ENCODE measurements at places on chromosomes 2 and 18. TPM values are rescaled to one million over a fixed set of nuclear protein-coding genes. Genes with fewer than 3 reads are reported as not detected.

GRCh38 chr2:130818809-130819208 is 17.9 kb upstream of the ARHGEF4 start:
- no peak for DNase-seq
- no peak overlapping the region for H3K4me3 ChIP-seq
- H3K4me1 ChIP-seq, result peaks cover 7% of the 10 kb centered on the region
- peaks cover 8% of the 10 kb centered on the region for H3K27me3 ChIP-seq
- no peak overlapping the region for H3K27ac ChIP-seq

- H3K4me1 ChIP-seq, result no peaks in the 10 kb centered on the region
- DNase-seq, result no peak
- no peak overlapping the region for H3K27ac ChIP-seq
- H3K4me3 ChIP-seq, result no peak overlapping the region
- no peaks in the 10 kb centered on the region for H3K36me3 ChIP-seq
Measured at GRCh38 chr2:223647258-223647952, 45.2 kb upstream of the SCG2 start.

DNA sequence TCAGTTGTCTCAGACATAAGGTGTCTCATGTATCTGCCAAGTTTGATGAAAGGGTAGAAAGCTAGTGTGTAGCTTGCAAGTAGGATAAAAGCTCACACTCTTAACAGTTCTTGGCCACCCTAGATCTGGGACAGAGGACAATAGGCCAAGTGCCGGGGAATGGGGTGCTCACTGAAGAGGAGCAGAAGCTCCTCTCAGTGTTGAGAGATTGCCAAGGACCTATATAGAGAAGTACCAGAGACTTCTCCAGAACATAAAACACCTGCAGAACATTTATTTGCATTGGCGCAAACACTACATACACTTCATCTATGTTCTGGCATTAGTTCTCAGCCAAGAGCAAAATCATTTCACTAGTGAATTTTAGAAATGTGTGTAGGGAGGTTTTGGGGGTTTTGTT is 2.9 kb upstream of the GTF3C3 start:
- peaks cover 5% of the 10 kb centered on the region for H3K36me3 ChIP-seq
- no peak overlapping the region for H3K4me3 ChIP-seq
- no peak for DNase-seq
- no peak overlapping the region for H3K27ac ChIP-seq
- peaks cover 2% of the 10 kb centered on the region for H3K27me3 ChIP-seq
- peaks cover 21% of the 10 kb centered on the region for H3K4me1 ChIP-seq

DNA sequence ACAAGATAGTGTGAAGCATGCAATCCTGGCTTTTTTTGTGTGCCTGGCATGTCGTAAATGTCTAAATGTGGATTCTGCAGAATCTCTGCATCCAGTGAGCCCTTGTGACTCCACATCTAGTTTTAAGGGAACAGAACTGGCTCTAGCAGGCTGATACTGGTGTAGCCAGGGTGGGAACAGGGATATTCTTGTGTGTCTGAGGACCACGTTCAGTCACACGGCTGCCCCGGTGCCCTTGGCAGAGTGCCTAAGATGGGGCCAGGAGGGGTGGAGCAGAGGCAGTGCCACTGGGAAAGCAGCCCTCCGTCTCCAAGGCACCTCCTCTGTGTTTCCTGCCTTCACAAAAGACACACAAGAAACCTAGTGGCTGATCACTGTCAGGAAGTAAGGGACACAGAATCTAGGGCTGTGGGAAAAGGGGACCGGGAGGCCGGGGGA is 91.5 kb upstream of the PARD3B start:
- no peaks in the 10 kb centered on the region for H3K4me1 ChIP-seq
- no peak overlapping the region for H3K4me3 ChIP-seq
- no peak for DNase-seq
- H3K36me3 ChIP-seq, result no peaks in the 10 kb centered on the region
- H3K27ac ChIP-seq, result no peak overlapping the region
- H3K27me3 ChIP-seq, result peaks cover 2% of the 10 kb centered on the region

GRCh38 chr2:68847751-68848150 is 23.4 kb downstream of the BMP10 start:
- H3K36me3 ChIP-seq, result no peaks in the 10 kb centered on the region
- H3K27ac ChIP-seq, result no peak overlapping the region
- H3K4me1 ChIP-seq, result no peaks in the 10 kb centered on the region
- no peak overlapping the region for H3K4me3 ChIP-seq

DNA sequence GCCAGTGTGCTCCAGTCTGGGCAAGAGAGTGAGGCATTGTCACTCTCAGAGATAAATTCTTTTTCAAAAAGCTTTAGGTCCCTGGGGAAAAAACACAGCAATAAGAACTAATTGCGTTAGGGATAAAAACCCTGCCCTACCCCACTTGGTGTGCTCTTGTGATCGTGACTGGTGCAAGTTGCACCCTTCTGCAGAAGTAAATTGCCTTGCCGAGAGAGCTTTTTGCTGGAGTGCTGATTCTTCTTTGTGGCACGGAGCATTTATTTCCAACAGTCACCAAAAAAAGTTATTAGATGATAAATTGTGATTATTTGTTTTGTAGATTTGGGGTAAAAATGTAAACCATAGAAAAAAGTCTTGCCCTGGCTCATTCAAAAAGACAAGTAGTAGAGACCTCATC is 12.3 kb upstream of the GPR55 start:
- H3K27ac ChIP-seq, result no peak overlapping the region
- H3K4me3 ChIP-seq, result no peak overlapping the region
- no peaks in the 10 kb centered on the region for H3K27me3 ChIP-seq
- peaks cover 10% of the 10 kb centered on the region for H3K4me1 ChIP-seq
- H3K36me3 ChIP-seq, result peaks cover 13% of the 10 kb centered on the region
- no peak for DNase-seq

DNA sequence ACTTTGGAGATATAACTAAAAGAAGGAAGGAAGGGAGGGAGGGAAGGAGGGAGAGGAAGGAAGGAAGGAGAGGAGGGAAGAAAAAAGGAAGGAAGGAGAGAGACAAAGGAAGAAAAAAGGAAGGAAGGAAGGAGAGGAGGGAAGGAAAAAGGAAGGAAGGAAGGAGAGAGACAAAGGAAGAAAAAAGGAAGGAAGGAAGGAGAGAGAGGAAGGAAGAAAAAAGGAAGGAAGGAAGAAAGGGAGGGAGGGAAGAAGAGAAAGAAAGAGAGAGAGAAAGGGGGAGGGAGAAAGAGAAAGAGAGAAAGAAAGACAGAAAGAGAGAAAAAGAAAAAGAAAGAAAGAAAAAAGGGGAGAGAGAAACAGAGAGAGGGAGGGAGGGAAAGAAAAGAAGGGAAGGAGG is 147.4 kb downstream of the MYT1L start:
- no peak overlapping the region for H3K4me3 ChIP-seq
- DNase-seq, result no peak
- H3K4me1 ChIP-seq, result no peaks in the 10 kb centered on the region
- no peaks in the 10 kb centered on the region for H3K36me3 ChIP-seq
- H3K27ac ChIP-seq, result no peak overlapping the region
- H3K27me3 ChIP-seq, result no peaks in the 10 kb centered on the region

GRCh38 chr2:234912437-234912836 is 39.4 kb upstream of the SH3BP4 start:
- H3K4me1 ChIP-seq, result no peaks in the 10 kb centered on the region
- H3K27ac ChIP-seq, result no peak overlapping the region
- H3K4me3 ChIP-seq, result no peak overlapping the region
- H3K27me3 ChIP-seq, result no peaks in the 10 kb centered on the region
- H3K36me3 ChIP-seq, result no peaks in the 10 kb centered on the region
- DNase-seq, result no peak

DNA sequence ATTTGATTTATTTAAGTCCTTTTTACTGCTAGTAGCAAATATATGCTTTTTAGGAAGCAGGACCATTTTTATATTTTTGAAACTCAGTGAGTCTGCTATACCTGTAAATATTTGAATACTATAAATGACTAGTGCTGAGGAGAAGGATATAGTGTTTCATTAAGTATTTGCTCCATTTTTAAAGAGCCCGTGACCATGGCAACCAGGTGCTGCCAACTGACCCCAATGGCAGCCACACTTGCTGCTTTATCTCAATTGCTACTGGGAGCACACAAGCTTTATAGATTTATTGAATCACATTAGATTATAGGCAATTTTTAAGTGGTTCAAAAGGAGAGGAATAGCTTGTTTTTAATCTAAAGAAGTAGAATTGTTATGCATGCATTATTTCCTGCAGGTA is 142.0 kb downstream of the SCG2 start:
- no peaks in the 10 kb centered on the region for H3K27me3 ChIP-seq
- H3K27ac ChIP-seq, result no peak overlapping the region
- H3K36me3 ChIP-seq, result no peaks in the 10 kb centered on the region
- no peaks in the 10 kb centered on the region for H3K4me1 ChIP-seq

DNA sequence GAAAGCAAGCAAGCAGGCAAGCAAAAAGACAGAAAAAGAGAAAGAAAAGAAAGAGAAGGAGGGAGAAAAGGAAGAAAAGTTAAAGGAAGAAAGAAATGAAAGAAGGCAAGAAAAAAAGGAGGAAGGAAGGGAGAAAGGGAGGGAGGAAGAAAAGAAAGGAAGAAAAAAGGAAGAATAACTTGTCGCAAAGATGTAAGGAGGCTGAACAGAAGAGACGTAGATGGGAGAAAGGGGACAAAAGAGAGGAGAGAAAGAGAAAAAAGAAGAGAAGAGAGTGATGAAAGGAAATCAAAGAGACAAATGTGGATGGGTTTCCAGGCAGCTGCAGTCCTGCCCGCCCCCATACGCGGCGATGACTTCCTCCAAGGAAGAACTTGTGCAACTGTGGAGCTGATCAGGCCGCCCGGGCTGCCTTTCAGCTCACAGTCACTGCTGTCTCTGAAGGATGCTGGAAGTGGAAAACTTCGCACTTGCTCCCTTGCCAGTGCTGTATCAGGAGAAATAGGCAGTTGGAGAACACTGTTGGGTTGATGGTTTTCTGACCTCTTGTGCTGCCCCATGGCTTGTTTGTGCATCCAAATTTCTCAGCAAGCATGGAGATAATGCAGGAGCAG is 52.9 kb downstream of the TRIB2 start:
- no peak overlapping the region for H3K4me3 ChIP-seq
- H3K27me3 ChIP-seq, result peaks cover 27% of the 10 kb centered on the region
- no peak overlapping the region for H3K27ac ChIP-seq
- DNase-seq, result no peak
- H3K4me1 ChIP-seq, result no peaks in the 10 kb centered on the region

DNA sequence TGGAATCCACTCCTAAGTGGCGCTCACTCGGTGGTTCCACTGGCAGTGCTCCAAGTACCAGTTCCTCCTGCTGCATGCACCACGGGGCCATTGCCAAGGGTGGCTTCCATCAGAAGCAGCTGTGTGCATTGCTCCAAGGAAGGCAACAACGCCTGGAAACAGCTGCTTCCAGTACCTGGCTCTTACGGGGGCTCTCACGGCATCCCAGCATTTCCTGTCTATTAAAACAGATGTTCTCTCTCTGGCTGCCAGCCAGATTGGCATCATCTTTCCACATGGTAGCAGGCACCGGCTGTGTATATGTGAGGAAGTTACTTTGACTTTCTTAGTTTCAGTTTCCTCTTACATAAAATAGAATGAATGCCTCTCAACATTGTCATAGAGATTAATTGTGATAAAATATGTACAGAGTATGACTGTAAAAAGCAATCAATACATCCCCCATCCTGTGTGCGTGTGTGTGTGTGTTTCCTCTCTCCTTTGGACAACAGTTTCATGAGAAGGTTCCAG is 84.9 kb downstream of the CMPK2 start:
- H3K27ac ChIP-seq, result no peak overlapping the region
- peak; percentile 42 for DNase-seq
- peaks cover 6% of the 10 kb centered on the region for H3K4me1 ChIP-seq
- H3K36me3 ChIP-seq, result no peaks in the 10 kb centered on the region

DNA sequence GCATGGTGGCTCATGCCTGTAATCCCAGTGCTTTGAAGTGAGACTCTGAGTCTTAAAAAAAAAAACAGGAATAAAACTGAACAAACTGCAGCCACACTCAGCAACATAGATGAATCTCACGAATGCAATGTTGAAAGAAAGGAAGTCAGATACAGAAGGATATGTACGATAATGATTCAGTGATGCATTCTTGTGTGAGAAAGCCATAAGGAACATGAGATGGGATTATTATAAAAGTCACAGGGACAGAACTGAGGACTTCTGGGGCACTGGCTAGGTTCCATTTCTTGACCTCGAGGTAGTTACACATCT is 56.9 kb upstream of the SMAD2 start:
- no peaks in the 10 kb centered on the region for H3K4me1 ChIP-seq
- H3K4me3 ChIP-seq, result no peak overlapping the region
- no peaks in the 10 kb centered on the region for H3K36me3 ChIP-seq
- H3K27ac ChIP-seq, result no peak overlapping the region
- DNase-seq, result no peak

GRCh38 chr2:234674781-234675201 is 177.9 kb upstream of the ARL4C start:
- no peaks in the 10 kb centered on the region for H3K27me3 ChIP-seq
- H3K36me3 ChIP-seq, result no peaks in the 10 kb centered on the region

- H3K27ac ChIP-seq, result no peak overlapping the region
- no peaks in the 10 kb centered on the region for H3K4me1 ChIP-seq
- no peak for DNase-seq
- no peaks in the 10 kb centered on the region for H3K36me3 ChIP-seq
- H3K4me3 ChIP-seq, result no peak overlapping the region
Measured at GRCh38 chr2:17245906-17246305, 272.3 kb downstream of the RAD51AP2 start.

- no peaks in the 10 kb centered on the region for H3K36me3 ChIP-seq
- no peak overlapping the region for H3K4me3 ChIP-seq
- H3K27me3 ChIP-seq, result no peaks in the 10 kb centered on the region
- no peak overlapping the region for H3K27ac ChIP-seq
- no peak for DNase-seq
Measured at GRCh38 chr2:114156366-114157056, 266.6 kb downstream of the ACTR3 start.

- H3K27ac ChIP-seq, result no peak overlapping the region
- H3K4me3 ChIP-seq, result peak overlapping the region; percentile 77
- H3K36me3 ChIP-seq, result peaks cover 1% of the 10 kb centered on the region
- H3K27me3 ChIP-seq, result peaks cover 11% of the 10 kb centered on the region
- DNase-seq, result no peak
Measured at GRCh38 chr18:24138409-24138788, 463 bp upstream of the CABYR start.

DNA sequence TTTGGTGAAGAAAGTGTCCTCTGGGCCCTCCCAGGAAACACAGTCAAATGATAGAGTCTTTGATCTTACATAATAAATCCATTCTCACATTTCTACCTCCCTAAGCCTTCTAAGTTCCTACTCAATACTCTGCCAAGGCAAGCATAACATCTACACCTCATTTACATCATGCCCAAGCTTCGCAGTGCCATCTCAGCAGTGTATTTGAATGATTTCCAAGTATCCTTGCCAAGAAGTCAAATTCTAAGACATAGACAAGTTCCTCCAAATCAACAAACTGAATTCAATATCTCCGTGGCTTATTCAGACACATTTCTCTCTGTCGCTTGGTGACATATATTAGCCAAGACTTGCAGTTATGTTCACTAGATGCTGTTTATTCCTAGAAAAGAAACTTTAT is 8.1 kb upstream of the MLPH start:
- no peaks in the 10 kb centered on the region for H3K36me3 ChIP-seq
- H3K4me3 ChIP-seq, result no peak overlapping the region
- H3K27ac ChIP-seq, result no peak overlapping the region
- H3K27me3 ChIP-seq, result peaks cover 26% of the 10 kb centered on the region
- DNase-seq, result no peak

GRCh38 chr2:19714926-19715325 is 186.9 kb downstream of the TTC32 start:
- no peak for DNase-seq
- H3K4me3 ChIP-seq, result no peak overlapping the region
- no peak overlapping the region for H3K27ac ChIP-seq
- H3K36me3 ChIP-seq, result no peaks in the 10 kb centered on the region
- peaks cover 5% of the 10 kb centered on the region for H3K27me3 ChIP-seq
- no peaks in the 10 kb centered on the region for H3K4me1 ChIP-seq

GRCh38 chr2:64212346-64212745 is 68.1 kb upstream of the PELI1 start:
- no peak for DNase-seq
- no peak overlapping the region for H3K4me3 ChIP-seq
- H3K36me3 ChIP-seq, result no peaks in the 10 kb centered on the region
- H3K27ac ChIP-seq, result peak overlapping the region; percentile 97

The TUBA4B gene
- not detected for total RNA-seq

The AKAIN1 gene
- not detected for total RNA-seq

The SCN1A gene
- not detected for total RNA-seq
